ENCODE measurements at places on chromosomes 1 and 21.

DNA sequence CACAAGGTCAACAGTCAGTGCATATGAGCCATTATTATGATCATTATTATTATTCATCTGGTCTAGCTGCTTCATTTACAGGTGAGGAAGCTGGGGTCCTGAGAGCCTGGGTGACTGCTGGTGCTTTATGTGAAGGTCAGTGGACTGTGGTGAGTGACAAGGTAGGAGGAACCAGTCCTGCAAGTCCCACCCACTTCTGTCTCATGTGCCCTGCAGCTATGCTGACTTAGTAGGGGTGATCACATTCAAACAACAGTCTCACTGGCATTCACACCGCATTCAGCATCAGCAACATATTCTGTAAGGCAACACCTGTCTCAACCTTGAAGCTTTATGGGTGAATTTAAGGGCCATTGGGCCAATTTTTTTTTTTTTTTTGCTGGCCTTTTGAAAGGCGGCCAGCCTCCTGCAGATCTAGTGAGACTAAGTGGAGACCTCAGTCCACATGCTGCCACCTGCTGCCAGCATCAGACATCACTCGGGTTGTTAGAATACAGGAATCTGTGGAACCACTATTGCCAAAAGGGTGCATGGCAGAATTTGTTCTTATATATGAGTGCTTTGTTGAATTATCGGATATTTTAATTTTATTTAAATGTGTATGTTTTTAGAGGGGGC lies 59.9 kb upstream of the CACNA1E start:
- DNase-seq = peak; percentile 78

GRCh38 chr1:246532519-246532918 lies 25.4 kb upstream of the SMYD3 start:
- DNase-seq = no peak

DNA sequence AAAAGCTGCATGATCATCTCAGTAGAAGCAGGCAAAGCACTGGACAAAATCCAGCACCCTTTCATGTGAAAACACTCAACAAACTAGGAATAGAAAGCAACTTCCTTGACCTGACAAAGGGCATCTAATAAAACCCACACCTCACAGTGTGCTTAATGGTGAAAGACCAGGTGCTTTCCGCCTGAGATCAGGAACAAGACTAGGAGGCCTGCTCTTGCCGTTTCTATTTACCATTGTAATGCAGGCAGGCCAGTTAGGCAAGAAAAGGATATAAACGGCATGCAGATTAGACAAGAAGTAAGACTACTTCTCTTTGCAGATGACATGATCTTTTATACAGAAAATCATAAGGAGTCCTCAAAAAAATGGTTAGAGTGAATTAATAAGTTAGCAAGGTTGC lies 37.2 kb downstream of the SLC37A1 start:
- DNase-seq = no peak

DNA sequence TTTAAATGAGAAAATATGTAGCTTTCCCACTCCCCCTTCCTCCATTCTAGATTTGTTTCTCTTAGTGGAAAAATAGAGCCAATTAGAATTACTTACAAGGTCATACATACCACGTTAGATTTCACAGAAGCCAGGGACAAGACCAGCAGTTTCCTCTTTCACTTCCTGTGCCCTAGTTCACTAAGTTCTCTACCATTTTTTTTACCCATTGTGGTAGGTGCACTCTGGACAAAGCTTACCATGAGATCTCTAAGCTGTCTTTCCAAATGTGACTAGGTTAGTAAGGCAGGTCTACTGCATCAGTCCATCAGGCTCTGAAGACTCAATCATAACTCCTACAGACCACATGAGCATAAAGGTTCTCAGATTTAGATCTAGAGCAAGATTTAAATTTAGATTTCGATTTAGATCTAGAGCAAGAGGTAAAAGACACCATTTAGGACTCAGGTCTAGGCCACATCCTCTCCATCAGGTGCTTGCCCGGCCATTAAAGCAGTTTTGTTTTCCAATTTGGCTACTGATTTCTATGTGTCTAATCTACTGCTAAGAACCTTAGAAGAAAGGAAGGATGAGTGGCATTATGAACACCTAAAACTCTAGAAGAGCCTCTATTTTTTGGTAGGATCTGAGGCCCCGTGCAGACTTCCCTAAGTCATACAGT lies 235.3 kb downstream of the FAF1 start:
- DNase-seq = no peak

GRCh38 chr1:240743705-240744104 lies 131.8 kb upstream of the GREM2 start:
- no peak for DNase-seq

DNA sequence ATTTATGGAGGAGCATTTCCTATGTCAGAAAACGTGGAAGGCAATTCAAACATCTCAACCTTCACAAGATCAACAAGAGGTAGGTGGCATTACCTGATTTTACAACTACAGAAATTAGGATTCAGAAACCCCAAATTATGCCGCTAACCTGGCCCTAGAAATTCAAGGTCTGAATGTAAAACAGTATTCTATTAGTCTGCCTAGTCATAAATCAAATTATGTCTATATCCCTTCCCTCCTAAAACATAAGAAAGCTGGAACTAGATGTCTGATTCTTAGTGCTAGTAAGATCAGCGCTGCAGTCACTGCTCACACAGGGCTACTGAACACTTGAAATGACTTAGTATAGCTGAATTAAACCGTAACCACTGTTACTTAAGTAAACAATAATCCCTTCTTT lies 1.4 kb downstream of the TOMM20 start:
- no peak for DNase-seq

DNA sequence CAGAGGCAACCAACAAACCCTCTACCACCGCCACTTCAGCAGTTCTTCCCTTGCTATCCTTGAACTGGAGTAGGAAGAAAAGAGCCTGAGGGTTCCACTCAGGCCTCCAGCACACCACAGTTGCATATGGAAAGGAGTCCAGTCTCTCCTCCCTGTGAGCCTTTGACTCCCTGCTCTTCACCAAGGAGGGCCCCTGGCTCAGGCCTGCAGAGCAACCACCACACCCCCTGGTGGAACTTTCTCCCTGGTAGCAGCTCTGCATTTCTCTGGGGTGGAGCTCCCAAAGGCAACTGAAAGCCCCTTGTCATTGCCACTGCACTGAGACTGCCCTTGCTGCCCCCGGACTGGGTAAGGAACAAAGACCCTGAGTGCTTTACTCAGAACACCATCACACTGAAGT lies 1021.5 kb upstream of the ADGRL2 start:
- DNase-seq = no peak
